LoVo (cell line): ENCODE measurements at places on chromosomes 11 and 22.

- DNase-seq, result no peak
Observed at GRCh38 chr11:34067383-34068065, 16.0 kb downstream of the CAPRIN1 start.

DNA sequence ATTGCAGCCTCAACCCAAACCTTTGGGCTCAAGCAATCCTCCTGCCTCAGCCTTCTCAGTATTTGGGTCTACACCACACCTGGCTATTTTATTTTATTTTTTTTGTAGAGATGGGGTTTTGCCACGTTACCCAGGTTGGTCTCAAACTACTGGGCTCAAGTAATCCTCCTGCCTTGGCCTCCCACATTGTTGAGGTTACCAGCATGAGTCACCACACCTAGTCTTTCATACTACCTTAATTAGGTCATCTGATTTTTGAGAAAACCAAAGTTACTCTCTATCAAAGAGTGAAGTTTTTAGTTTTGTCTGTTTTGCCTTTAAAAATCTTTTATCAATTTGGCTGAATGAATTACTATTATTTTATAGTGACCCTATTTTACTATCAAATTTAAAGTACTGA lies 335.6 kb upstream of the LRRC4C start:
- DNase-seq, result no peak

DNA sequence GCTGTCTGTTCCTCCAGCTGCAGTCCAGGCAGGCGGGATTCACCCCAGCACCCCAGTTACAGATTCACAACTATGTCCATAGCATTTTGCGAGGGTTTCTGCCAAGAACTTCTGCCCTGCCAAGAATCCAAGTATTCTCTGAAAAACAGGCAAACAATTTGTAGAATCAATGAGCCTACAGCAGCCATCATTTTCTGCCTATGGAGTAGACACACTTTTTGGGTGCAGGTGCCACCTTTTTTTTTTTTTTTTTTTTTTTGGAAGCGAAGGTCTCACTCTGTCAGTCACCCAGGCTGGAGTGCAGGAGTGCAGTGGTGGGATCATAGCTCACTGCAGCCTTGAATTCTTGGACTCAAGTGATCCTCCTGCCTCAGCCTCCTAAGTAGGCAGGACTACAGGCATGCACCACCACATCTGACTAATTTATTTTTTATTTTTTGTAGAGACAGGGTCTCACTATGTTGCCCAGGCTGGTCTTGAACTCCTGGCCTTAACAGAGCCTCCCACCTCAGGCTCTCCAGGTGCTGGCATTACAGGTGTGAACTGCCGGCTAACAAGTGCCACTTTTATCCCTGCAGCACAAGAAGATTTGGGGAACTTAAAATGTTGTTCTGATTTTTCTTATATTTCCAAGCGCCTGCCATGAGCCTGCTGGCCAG lies 195.1 kb downstream of the SNX19 start:
- DNase-seq, result no peak

DNA sequence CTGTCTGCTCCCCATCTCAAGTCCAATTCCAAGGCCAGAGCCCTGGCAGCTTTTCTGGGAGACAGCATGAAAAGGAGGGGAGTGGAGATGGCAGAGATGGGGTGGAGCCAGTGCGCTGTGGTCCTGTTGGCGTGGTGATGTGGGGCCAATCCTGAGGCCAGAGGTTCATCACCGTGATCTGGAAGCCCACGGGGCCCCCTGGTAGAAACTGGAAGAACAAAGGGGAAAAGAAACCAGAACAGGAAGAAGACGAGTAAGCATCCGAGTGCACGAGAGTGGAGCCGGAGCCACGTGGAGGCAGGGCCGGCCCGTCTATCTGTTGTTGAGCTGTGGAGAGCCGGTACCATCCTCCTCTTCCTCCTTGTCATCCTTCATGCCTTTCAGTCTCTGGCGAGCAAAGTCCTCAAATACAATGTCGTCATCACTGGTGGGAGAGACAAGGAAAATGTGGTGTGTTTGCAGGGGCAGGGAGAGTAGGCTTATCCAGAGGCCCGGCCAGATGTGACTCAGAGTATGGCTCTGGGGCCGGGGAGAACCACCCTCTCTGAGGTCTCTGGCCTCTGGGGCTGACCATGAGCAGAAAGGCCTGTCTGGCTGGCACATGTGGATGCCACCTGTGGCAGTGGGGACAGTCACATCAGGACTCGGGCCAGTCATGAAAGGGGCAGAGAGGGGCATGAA lies 25.4 kb downstream of the TPBGL start:
- DNase-seq, result no peak

DNA sequence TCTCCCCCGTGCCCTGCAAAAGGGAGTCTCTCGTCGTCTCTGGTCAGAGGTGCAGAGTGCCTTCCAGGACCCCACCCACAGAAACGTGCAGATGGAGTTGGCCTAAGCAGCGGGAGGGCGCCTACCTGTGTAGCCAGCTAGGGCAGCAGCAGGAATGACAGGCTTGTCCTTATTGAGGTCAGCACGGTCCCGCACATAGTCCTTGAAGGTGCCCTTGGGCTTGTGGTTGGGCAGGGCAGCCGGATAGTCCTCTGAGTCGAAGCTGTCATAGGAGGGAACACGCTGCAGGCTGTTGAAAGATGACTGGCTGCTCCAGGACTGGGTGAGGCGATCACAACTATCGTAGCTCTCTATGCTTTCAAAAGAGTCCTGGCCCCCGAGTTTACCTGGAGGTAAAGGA lies 107.3 kb downstream of the ETS1 start:
- DNase-seq, result no peak

DNA sequence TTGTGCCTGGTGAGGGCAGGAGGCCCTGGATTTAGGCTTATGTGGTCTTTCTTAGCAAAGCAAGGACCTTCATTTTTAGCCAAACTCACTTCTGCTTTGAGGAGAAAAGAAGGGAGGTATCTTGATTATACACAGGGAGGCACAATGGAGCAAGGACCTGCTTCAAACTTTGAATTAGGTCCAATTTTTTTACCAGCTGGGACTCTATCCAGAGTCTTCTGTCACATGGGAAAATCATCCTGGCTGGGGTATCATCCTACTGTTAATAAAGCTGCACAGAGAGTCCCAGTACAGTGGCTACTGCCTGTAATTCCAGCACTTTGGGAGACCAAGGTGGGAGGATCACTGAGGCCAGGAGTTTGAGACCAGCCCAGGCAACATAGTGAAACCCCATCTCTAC lies 87.8 kb downstream of the CWC15 start:
- DNase-seq, result no peak

GRCh38 chr22:42725606-42726355 lies 5.1 kb upstream of the A4GALT start:
- DNase-seq, result no peak

- no peak for DNase-seq
Observed at GRCh38 chr11:2542406-2542805, 97.6 kb downstream of the KCNQ1 start.

DNA sequence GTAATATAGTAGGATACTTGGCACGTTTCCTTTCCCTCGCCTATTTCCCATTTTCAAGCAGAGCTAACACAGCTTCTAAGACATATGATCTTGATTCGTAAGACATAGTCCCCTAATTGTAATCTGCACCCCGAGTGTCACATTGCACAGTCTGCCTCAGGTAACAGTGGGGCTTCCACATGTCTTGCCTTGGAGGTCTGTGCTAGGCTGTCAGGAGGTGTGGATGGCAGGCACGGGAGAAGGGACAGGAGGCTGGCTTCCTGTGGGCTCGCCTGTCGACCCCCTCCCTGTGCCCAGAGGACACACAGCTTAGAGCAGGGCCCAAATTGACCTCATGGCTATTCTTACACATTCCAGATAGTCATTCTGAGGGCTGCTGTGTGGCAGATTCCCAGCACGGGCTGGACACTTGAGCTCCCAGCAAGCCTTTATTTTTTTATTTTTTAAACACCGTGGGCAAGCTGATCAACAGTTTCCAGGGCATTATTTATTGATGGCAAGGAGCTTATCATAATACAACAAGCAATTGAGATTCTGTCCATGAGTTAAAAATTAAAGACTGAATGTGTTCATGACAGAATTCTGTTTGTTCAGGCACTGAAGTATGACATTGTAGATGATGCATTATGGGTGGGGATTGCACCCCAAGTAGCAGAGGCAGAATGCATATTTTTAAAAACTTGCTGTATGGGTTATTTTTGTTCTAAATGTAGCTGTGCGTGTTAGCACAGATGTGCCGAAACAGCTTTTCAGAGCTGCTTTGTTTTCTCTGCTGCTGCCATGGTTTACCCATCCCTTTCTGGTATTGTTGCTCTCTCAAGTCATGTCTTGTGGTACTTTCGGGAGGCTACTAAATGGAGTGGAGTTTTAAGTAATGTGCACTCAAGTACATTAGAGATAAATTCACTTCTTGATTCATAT lies 113.0 kb downstream of the ATXN10 start:
- DNase-seq, result no peak

GRCh38 chr11:118061586-118062125 lies 15.2 kb upstream of the TMPRSS4 start:
- DNase-seq, result no peak
